Neural progenitor cell (in vitro differentiated cells): ENCODE measurements at places on chromosomes 4 and X.

DNA sequence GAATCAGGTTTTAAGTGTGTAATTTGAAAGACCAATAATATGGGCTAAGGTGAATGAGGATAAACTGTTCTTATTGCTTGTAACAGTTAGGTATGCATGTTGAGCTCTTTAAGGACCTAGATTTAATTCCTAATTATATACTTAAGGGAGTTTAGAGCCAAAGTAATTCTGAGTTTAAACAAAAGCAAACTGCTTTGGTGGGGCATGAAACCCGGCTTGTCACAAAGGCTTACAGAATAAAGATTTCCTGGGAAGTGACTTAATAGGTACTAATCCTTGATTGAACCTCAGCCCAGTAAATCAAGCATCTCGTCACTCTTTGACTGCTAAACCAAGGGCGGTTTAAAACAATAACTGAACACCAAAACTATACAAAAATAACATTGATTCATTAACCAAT, 1324.2 kb downstream of the RPA4 start:
- peak; percentile 54 for DNase-seq

GRCh38 chr4:175451238-175451965, 360.7 kb downstream of the GPM6A start:
- no peak for DNase-seq

DNA sequence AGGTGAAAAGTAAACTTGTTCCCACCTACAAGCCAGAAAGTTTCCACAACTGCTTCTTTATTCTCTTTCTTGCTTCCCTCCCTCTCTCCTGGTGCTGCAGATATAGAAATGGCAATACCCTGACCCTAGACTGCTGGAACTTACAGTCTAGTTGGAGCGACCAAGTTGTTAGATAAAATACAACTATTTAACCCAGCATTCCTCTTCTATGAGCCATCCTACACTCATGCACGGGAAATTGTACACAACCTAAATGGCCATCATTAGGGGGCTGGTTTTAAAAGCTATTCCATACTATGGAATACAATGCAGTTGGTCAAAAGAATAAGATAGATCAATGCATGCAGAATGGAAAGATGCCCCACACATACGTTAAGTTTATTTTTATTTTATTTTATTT, 41.1 kb downstream of the PJA1 start:
- DNase-seq: no peak

DNA sequence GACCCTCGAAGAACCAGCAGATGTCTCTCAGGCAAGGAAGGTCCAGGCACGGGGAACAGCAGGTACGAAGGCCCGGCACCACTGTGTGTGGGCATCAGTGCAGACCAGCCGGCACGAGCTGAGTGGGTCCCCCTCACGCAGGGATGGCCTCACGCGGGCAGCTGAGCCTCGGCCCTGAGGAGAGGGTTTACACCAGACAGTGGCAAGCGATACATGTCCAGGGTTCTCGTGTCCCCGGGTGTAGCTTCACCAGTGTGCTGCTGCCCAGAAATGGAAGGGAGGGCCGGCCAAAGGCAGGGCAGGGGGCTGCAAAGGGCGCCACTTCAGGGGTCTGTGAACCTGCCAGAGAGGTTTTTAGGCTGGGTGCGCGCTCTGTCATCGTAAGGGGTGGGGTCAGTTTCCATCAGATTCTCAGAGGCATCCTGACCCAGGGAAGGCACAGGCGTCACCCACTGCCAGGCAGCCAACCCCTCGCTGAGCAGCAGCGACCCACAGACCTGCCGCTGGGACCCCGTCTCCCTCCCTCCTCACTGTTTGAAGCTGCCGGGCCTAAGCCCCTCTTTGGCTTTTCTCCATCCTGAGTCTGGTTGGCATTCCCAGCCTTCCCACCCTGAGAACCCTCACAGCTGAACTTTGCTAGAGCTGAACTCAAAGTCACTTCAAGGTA, 107.0 kb downstream of the CPZ start:
- DNase-seq: no peak

DNA sequence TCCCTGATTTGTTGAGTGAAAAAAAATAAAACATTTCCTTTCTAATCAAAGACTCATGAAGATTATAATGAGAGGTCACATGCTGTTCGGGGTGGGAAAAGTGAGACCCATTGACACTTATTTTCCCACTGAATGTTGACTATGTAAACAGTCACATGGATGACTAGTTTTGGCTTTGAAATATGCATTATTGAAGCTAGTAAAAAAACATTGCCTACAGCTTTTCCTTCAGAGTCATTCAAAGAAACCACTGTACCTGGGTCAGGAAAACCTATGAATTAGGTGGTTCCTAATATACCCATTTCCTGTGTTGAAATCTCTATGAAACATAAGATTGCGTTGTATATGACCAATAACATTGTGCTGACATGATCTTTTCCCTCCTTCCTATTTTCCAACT, 251.2 kb downstream of the CFAP299 start:
- no peak for DNase-seq

- DNase-seq: no peak
Observed at GRCh38 chr4:142535009-142535408, 311.1 kb downstream of the INPP4B start.

GRCh38 chr4:123158576-123158975, 236.2 kb upstream of the NUDT6 start:
- DNase-seq: no peak

GRCh38 chr4:105714932-105715331, 6.3 kb downstream of the GSTCD start:
- DNase-seq: no peak

DNA sequence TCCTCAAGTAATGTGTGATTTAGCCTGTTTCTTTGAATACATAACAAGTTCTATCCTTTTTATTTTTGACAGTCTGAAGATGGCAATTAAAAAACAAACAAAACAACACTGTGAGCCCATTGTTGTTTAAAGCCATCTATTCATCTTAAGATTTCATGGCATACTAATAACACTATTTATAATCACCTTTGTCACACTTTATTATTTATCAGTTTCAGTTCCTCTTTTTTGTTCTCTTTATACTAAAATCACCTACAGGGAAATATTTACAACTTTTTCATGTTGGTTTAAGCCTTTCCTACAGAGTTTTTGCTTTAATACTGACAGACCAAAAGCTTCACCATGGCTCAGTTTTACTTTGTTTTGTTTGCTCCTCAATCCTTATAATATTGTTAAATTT, 247.4 kb upstream of the CTSO start:
- no peak for DNase-seq

DNA sequence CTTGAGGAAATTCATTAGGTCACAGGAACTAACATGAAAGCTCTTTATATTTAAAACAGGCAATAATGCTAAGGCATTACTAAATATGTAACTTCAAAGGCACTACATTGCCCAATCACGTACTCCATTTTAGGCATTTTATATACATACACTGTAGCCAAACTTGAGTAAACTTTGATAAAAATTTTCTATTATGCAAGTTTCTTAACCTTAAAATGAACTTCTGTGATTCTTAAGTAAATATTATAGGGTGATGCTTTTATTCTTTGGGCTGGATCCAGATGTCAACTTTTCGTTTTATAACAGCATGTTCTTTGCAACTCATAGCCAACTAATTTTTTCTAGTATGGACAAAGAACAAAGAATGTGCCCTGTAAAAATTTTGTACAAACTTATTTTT, 28.3 kb upstream of the MAP9 start:
- DNase-seq: no peak

DNA sequence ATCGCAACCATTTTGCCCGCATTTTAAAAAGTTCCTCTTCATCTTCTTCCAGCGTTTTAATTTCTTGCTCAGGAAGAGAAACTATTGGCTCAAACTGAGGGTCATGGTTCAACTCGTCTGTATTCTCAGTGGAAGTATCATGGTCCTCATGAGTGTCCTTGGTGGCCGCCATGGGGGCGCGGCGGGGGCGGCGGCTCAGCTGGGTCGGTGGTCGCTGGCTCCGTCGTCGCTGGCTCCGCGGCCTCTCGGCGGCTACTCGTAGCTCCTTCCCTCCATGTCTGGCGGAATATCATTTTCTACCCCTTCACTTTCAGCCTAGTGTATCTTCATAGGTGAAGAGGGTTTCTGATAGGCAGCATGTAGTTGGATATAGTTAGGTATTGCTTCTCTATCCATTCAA, 492.0 kb upstream of the MAGEB18 start:
- DNase-seq: no peak

DNA sequence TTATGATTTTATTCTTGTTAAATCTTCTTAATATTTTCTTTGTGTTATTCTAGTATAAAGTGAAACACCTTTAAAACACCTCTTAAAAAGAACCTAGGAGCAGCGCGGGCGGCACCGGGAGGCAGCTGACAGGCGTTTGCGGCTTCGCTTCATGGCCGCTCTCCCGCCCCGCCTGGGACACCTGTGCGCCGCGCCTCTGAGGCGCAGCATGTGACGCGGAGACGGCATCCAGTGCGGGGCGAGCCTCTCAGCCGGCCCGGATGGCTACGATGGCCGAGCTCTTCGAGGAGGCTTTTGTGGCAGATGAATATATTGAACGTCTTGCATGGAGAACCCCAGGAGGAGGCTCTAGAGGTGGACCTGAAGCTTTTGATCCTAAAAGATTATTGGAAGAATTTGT, 1592.7 kb downstream of the TECRL start:
- no peak for DNase-seq

DNA sequence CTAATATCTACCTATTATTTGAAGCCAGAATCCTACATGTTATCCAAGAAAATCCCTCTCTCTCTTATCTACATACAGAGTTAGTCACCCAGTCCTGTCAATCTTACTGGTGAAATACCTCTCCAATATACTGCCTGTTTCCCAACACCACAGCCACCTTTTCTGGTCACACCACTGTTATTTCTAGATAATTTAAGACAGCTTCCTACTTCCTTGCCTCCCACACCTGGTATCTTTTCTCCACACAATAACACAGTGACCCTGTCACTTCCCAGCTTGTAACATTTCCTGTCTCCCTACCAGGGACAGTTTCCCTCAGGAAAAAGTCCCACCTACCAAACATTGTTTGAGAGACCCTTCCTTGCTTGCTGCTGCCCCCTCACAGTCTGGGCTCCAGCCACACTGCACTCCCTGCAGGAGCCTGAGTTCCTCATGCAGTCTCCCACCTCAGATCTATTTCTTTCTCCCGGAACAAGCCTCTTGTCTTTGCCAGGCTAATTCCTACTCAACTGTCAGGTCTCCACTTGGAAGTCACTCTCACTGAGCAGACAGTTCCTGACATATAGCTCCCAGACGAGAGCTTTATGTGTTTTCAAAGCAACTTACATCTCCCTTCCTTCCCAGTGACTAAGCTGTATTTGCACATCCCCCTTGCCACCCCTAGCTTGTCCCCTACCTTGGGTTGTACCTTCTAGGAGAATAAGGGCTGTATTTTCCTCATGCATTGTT, 73.6 kb upstream of the QRFPR start:
- DNase-seq: peak; percentile 28

DNA sequence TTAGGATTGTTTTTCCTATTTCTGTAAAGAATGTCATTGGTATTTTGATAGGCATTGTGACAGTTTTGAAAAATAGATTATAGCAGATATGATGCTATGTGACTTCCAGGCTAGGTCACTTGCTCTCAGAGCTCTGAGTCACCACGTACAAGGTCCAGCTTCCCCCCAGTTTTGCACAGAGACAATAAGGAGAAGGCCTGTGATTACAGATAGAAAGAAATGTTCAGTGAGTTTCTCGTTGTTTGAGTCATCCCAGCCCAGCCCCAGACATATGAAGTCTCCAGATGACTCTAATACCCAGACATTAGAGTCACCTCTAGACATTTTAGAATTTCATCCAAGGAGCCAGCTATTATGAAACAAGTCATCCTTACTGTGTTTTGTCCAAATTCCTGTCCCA, 57.2 kb downstream of the MFAP3L start:
- no peak for DNase-seq

- peak; percentile 3 for DNase-seq
Observed at GRCh38 chr4:61741327-61742096, 541.4 kb downstream of the ADGRL3 start.

DNA sequence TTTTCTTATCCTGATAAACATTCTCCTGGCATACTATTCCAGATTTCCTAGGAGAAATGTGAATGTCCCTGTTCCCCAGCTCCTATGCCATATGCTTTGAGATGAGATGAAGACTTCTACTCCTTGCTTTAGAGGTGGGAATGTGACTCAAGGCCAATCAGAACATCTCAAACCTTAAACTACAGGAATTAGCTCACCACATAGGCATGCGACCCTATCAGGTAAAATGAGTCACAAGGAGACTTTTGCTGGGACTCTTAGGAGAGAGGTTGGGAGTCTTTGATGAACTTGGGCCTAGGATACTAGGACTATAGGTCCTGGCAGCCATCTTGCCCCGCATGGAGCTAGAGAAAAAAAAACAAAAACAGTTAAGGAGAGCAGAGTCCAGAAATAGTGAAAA, 5.8 kb upstream of the USO1 start:
- no peak for DNase-seq

- peak; percentile 11 for DNase-seq
Observed at GRCh38 chr4:138659037-138659811, 356.4 kb upstream of the NOCT start.

DNA sequence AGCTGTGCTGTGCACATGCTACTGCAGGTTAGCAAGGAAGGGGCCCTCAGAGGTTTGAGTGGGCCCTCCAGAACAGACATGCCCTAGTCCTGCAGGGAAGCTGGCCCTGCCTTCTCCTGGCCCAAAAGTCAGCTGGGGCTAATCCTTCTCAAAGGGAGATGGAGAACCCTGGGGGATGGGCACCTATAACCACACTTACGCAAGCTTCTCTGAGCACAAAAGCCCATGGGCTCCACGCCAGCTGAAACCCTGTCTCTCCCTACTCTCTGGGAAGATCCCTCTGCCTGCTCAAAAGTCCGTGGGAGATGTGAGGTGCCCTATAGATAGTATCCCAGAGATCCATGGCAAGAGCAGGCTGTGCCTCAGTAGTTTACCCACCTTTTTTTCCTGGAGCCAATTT, 58.9 kb upstream of the DKK2 start:
- no peak for DNase-seq

DNA sequence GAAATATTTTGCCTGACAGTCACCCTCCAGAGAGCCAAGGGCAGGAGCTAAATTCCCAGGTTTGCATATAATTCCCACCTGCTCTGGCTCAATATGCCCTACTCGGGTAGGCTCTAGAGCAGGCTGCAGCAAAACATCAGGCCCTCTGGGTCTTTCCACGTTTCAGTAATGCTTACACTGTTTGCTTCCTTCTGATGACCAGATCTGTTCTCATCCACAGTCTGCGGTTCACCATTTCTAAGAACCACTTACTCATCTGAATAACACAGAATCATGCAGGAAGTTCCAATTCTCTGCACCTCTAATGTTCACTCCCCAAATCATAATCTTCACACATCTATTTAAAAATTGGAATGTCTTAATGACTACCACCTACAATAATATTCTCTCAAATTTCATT, 141.4 kb downstream of the PPP3CA start:
- DNase-seq: no peak

DNA sequence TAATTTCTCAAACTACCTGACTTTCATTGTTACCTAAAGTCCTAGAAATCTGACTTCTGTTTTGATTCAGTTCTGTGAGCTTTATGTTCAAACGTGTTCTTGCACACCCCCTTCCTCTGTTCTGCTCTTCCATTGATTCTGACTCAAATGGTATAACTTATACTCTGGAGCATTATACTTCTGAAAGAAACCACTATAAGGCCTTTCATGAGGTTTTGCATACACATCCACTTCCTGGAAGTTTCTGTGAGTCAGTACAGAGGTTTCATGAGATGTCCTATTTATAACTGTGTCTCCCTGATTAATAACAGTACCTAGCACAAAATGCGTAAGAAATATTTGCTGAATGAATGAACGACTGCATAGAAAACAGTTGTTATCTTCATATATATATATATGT, 540.2 kb upstream of the CT83 start:
- no peak for DNase-seq

GRCh38 chr4:182698212-182698611, 219.0 kb downstream of the DCTD start:
- DNase-seq: no peak
